ENCODE measurements at places on chromosomes 1 and 21. TPM values are rescaled to one million over a fixed set of nuclear protein-coding genes. Genes with fewer than 3 reads are reported as not detected.

PAFAH2 gene
- 7.1 TPM for total RNA-seq

- DNase-seq: no peak
Observed at GRCh38 chr1:178870221-178870620, 656 bp downstream of the ANGPTL1 start.

FCRL4 gene
- total RNA-seq: not detected

DNA sequence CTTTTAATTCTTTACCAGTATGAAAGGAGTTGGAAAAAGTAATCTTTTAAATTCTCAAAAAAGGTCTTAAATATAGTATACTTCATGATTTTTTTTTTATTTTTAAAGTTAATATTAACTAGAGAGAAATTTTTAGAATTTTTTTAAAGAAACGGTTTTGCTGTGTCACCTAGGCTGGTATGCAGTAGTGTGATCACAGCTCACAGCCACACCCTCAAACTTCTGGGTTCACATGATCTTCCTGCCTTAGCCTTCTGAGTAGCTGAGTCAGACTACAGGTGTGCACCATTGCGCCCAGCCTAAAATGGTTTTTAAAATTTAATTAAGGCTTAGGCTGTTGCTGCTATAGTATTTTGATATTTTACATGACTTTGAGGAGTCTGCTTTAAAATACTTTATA is 52.4 kb downstream of the TLCD4 start:
- DNase-seq: peak; percentile 40

GRCh38 chr1:13832536-13832935 is 132.5 kb downstream of the PRDM2 start:
- no peak for DNase-seq

PTPRU gene
- total RNA-seq: 37.5 TPM

DNA sequence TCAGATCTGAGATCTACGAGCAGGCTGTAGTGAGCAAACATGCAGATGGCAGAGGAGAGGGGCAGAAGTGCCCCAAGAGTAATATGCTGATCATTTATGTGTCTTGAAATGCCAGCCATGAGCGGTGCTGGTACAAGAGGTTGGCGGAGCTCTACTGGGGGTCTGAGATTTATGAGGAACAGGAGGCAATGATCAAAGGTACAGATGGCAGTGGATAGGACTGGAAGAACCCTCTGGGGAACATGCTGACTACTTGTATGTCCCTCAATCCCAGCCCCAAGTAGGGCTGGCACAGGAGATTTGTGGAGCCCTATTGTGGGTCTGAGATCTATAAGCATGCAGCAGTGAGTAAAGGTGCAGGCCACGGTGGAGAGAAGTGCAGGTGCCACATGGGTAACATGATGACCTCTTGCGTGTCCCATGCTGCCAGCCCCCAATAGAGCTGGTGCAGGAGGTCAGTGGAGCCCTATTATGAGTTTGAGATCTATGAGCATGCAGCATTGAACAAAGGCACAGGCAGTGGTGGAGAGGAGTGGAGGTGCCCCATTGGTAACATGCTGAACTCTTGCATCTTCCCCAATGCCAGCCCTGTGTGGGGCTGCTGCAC is 97.2 kb upstream of the ZNF678 start:
- DNase-seq: no peak

SLC19A2 gene
- 7.1 TPM for total RNA-seq

DNA sequence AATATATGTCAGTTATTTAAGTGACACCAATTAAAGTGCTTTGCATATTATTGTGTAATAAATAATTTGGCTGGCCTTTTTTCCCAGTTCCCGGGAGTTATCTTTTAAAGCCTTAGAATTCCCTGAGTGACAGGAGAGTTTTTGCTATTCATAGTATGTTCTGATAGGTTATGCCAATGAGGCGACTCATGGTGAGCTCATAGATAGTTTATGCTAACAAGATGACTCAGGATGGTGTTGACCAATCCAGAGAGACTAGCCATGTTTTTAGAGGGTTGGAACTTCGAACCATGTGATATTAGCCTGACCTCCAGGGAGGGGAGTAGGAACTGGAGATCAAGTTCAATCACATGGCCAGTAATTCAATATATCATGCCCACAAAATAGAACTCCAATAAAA is 310.8 kb downstream of the USP25 start:
- peak; percentile 60 for DNase-seq

PLPP3 gene
- total RNA-seq: 10.4 TPM

DNA sequence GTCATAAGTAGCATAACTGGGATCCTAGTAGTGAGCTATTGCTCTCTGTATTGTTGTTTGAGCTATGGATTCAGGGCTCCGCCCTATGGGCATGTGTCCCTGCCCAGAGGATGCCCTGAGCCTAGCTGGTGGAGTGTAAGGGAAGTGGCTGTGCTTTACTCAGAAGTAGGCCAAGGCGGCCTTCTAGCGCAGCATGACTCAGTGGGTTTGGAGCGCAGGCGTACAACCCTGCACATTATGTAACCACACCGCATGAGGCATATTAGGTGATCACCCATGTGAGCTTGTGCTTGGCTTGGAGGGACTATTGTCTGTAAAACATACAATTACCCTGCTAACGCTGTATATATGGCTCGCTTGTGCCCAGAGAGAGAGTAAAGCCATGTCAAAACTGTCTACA is 11.1 kb upstream of the UBE2U start:
- DNase-seq: no peak

GRCh38 chr1:2358072-2358471 is 33.3 kb downstream of the MORN1 start:
- no peak for DNase-seq

GRCh38 chr21:39041816-39042215 is 141.4 kb downstream of the PSMG1 start:
- DNase-seq: no peak

DNA sequence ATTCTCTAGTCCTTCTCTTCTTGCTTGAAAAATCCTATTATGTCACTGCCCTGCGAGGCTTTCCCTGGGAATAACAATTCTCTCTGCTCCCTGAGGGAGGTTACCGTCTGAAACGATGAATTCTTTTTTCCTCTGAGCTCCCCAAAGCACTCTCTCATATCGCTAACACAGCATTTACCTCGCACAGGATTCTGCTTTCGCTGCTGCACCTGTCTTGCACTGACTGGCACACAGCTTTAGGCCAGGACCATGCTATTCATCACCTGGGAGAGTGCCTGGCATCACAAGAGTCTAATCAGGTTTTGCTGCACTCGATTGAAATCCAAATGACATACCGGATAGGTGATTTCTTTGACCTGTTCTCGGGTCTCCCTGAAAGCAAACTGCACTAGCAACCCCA is 52.8 kb upstream of the GNG4 start:
- no peak for DNase-seq

GRCh38 chr1:193762236-193762635 is 575.8 kb upstream of the B3GALT2 start:
- DNase-seq: no peak

- no peak for DNase-seq
Observed at GRCh38 chr1:101220906-101221305, 15.9 kb upstream of the S1PR1 start.

GRCh38 chr1:195608883-195609282 is 999.4 kb downstream of the KCNT2 start:
- DNase-seq: no peak

DNA sequence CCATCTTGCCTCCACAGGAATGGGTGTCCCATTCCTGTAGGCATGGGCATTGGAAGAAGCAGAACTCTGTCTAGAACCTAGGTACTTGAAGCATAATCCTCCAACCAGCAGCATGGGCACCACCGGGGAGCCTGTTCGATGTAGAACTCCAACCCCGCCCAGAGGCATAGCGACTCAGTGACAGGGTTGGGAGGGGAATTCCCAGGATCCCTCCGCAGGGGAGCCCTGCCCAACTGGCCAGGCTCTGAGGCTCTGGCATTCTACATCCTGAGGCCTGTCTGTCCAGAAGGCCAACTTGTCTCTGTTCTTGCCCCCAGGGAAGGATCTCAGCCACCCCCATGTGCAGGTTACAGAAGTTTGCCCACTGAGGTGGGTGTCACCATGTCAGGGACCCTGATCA is 38.2 kb downstream of the CACNA1S start:
- no peak for DNase-seq

- no peak for DNase-seq
Observed at GRCh38 chr1:32798679-32799416, 18.3 kb downstream of the YARS1 start.

DNA sequence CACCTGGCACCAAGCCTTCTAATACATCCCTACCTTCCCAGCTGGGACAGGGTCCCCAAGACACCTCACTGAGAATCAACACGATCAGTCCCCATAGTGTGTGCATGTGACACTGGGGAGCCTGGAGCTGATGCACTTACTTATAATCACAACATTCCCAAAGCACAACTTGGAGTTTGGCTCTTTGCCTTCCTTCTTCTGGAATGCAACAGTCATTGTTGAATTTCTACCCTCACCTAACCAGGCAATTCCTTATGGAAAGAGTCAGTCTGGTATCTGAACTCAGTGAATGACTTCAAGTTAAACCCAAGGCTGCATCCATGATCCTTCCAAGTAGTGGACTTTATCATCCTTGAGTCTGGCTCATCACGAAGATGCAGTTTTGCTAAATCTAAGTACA is 86.1 kb downstream of the DSCAM start:
- no peak for DNase-seq

USH2A gene
- under 0.01 TPM for total RNA-seq
